ENCODE measurements at places on chromosomes 6 and 20.

- DNase-seq, result no peak
Measured at GRCh38 chr6:90464507-90464906, 122.4 kb downstream of the MAP3K7 start.

DNA sequence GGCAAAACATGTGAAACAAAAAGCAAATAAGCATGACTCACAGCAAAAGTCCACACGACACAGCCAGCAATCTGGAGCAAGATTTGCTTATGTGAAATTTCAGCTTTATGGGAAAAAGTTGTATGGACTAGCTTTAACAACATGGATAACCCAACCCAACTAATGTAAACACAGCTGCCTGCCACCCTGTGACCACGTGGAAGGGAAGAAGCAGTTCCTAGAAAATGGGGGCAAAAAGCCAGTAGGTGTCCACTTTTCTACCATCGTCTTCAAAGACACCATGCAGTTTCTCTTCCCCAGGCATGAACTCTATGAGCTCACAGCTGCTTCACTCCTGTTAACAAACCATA lies 425.4 kb upstream of the RNF217 start:
- no peak for DNase-seq

DNA sequence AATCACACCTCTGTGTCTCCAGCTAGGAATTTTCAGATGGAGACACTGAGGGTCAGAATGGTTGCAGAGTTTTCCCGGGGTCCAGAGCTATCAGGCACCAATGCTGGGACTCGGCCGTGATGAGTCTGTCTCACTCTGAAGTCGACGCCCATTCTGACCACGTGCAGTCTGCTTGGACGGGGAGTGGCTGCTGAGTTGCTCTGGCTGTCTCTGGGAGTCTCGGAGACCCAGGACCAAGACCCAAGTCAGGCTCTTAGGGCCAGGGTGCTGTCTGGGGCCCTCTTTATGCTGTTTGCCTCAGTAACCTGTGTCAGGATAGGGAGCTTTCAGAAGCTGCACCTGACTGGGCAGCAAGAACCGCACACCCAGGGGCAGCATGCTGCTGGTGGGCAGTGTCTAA lies 4.6 kb downstream of the IP6K3 start:
- no peak for DNase-seq

DNA sequence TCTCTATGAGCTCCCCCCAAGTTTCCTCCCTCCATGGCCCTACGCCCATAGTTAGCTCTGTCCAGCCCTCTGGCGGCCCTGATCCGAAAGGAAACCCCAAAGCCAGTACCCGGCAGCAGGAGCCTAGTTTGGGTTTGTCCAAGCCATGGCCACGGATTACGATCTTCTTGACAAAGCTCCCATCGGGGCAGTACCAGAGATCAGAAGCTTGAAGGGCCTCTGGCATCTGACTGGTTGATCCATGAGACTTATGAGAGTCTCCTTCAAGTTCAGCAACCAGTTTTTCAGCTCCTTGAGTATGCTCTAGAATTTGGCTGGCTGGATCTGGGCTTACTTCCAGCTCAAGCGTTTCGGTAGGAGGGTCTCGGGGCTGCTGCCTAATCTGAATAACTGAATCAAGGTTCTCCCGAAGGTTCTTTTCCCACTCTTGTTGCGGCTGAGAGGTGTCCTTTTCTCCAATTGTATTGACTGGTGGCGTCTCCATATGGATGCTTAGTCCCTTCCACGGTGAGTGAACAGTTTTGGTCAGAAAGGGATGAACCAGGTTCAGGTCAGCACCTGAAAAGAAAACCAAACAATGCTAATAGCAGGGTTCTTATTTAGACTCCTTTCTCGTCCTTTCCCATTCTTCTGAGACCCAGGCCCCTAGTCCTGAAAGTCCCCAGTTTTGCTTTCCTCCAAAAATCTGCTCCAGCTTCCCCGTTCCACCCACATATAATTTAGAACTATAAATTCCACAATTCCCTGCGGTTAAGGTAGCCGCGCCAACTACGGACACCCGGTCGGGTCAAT lies 595 bp downstream of the FKBPL start:
- no peak for DNase-seq

- DNase-seq, result no peak
Measured at GRCh38 chr20:227439-228105, 514 bp downstream of the DEFB129 start.

All from stimulated activated CD4-positive, alpha-beta T cell treated with anti-CD3 and anti-CD28 coated beads, Interleukin-4, amount 100 ng/mL, for 24 hours (primary cell).